ENCODE measurements at places on chromosomes 11 and 22. TPM values are rescaled to one million over a fixed set of nuclear protein-coding genes. Genes with fewer than 3 reads are reported as not detected.

The MYEOV gene
- total RNA-seq, result not detected

The VSIG10L2 gene
- not detected for total RNA-seq

The SYT12 gene
- total RNA-seq, result 7.2 TPM

DNA sequence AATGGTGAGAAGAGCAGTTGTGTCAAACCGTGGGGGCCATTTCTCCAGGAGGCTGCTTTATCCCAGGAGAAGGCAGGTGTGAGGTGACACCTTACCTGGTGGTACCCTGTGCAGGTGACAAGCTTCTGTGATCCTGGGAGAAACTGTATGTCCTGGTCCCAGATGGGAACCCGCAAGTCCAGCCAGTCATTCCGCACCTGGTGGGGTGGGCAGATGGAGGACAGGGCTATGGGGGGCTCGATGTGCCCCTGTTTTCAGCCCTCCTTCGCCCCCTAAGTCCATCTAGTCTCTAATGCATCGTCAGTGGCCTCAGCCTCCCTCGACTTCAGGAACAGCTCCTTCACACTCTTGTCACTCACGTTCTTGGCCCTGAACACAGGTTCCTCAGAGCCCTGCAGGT is 2.7 kb upstream of the TEX54 start:
- no peak for DNase-seq
